ENCODE measurements at places on chromosomes 3 and 15.

- no peak for DNase-seq
Measured at GRCh38 chr15:33780011-33780768, 188.1 kb upstream of the CHRM5 start.

DNA sequence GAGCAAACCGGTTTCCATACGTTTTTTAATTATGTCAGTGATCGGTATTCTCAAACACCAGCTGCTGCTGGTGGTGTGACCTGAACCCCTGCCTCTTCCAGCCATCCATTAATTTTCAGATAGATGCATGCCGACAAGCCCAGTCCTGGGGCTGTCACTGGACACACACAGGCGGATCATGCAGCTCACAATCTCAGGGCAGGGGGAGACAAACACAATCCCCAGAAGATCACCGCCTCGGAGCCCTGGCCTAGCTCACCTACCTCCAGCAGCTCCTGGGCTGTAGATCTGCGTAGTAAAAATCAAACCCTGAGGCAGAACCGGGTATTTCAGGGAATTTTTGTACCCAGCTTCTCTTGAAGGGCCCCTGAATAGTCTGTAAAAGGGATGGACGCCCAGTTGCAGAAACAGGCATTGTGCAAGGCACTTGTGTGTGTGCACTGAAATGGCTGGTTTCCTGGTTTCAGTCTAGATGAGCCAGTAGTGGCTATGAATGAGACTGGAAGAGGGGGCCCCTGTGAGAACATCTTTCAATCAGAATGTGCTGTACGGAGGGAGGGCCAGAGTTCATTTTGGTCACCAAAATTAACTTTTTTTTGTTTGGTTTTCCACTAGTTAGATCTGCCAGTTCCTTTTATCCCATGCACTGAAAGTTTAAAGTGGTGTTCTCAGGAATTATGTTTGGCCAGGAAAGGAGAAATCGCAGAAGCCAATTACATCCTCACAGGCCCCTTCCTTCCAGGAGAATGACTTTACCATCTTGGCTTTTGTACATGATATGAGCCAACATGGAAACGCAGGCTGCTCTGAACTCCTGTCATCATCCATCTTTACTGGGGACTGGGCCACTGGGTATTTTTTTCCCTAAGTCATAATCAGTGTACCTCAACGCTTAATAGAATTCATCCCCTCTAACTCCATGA, 55.0 kb upstream of the RPL32 start:
- no peak for DNase-seq

DNA sequence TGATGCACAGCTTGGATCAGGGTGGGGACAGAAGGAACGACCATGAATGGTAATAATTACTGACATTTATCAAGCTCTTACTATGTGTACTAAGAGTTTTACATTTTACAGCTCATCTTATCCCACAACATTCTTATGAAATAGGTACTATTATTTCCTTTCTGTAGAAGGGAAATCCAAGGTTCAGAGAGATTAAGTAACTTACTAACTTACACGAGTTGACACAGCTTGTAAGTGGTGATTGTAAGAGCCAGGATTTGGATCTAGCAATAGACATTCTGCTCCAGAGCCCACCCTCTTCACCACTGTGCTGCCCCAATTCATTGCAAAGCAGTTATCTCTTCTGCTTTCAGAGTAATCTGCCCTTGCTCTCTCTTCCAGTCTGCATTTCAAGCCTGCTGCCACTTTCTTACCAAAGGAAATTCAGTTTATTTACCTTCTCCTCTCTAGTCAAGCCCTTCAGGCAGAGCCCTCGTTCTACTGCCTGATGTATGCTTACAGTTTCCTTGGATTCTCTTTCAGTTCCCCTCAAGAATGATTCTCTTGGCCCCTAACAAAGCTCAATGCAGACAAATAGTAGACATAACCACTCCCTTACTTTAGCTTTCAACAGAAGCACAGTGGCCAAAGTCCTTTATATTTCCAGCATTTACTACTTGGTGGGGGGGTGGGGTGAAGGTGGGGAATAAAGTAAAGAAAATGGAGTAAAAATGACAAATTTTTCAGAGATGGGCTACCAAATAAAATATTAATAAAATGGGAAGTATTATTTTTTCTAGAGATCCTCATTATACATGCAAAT, 65.8 kb downstream of the ATP8B4 start:
- DNase-seq = no peak

DNA sequence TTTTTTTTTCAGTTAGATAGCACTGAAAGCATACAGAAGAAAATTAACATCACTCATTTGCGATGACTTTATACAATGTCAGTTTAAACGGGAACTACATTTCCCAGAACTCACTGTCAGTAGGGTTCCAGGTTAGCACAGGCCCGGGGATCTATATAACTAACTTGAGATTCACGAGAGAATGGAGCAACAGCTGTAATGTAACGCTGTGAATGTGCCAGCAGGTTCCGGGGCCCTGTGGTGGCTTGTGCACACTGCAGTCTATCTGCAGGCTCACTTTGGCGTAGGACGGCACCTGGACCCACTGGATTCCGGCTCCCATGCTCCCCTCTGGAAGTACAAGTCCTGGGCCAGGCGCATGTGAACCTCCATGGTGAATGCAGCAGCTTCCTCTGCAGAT, 19.4 kb downstream of the CCR1 start:
- DNase-seq = no peak

DNA sequence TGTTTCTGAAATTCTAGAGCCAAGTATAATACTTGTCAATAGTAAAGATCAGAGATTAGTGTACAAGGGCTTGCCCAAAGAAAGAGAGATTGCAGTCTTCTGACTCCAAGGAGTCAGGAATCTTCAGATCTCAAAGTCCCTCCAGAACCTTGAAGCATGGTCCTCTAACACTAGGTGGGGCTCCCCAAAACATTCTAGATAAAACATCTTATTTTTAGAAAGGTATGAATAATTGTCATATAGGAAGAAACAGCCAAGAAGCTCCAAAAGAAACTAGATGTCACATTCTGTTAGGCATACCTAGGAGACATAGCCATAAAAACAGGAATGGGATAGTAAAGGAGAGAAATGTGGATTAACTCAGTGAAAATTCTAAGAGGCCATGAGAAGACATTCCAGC, 10.7 kb downstream of the MUC13 start:
- no peak for DNase-seq

DNA sequence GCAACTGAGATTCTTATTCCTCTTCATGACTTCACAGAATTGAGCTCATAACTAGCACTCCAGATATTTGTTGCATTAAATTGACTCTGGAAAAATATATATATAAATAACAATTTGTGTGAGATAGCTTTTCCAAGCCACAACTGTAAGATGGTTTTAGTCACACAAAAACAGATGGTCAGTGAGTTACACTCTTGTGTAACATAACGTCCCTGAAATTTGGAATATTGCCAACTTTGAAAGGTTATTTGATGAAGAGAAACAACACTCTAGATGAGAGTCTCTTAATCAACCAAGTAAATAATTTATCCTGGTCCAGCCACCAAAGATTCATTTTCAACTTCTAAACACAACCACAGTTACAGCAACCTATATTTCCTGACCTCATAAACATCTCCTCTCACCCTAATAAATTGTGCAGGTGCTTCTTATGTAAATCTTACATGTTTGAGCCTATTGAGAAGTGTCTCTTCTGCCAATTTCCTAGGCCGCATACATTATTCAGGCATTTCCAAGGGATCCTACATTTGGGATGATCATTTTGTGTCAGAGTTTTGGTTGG, 84.9 kb upstream of the ACP3 start:
- no peak for DNase-seq

DNA sequence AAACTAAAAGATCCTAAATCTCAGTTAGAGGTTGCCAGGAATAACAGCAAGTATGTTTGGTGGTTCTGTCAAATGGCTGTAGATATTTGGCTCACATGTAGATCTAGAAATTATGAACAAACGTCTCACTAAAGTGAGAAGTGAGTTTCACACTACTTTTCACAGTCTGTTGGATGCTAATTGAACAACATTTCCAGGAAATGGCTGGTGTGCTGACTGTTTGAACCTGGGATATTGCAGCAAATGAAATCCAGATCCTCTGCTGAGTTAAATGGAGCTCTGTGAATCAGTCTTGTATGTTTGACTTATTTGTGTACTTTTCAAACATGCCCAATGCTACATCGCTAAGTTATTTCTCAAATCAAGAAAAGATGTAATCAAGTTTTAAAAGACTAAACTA, 21.3 kb upstream of the RSL24D1 start:
- DNase-seq = no peak

GRCh38 chr15:63448266-63448665, 56.1 kb upstream of the USP3 start:
- peak; percentile 25 for DNase-seq

GRCh38 chr15:79933231-79933630, 36.4 kb upstream of the MTHFS start:
- no peak for DNase-seq
